ENCODE measurements at places on chromosomes 16 and 17.

DNA sequence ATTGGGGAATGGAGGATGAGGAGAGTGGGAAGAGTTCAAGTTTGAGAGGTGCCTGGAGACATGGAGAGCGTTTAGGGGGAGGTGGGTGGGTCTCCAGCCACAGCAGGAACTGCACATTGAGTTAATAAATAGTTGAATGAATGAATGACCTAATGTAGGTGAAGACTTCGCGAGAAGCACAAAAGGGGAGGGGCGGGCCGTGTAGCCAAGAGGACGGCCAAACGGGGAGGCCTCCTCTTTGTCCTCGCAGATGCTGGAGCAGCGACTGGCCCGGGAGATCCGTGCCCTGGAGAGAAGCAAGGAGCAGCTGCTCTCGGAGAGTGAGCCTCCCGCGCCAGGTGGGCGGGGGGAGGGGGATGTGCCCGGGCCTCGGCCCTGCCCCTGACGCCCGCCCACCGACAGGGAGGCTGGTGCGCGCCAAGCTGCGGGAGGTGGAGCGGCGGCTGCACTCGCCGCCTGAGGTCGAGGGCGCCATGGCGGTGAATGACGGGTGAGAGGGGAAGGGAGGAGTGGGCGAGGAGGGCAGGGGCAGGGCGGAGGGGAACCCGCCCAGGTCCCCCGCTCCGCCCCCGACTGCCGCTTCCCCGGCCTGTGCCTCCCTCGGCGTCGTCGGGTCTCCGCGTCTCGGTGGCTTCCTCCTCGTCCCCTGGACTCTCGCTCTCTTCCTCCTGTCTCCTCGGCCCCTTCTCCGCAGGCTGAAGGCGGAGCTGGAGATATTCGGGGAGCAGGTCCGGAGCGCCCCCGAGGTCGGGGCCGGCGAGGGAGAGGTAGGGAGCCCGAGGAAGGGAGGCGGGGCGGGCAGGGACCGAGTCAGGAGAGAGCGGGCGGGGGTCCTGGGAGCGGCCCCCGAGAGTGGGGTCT, 12.9 kb downstream of the SYCE1L start:
- no peak for DNase-seq

GRCh38 chr17:42623732-42624596, 14.5 kb downstream of the TUBG1 start:
- no peak for DNase-seq

- no peak for DNase-seq
These were observed 3.2 kb downstream of the SNX11 start for GRCh38 chr17:48110761-48111160.

GRCh38 chr16:10850478-10850850, 26.5 kb upstream of the CIITA start:
- no peak for DNase-seq

DNA sequence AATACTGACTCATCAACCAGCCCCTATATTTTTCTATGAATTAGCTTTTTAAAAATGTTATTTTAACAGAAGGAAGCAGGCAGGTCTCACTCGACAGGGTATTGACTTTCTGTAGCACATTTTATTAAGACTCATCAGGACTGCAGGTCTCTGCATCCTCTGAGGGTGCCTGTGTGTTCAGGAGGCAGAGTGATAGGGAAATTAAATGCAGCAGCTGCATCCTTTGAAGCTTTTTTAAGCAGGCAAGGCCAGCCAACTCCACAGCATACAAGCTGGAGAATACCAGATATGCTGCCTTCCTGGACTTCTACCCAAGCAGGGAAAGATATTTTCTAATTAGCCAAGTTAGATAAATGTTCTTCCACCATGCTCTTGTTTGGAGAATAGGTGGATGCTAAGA, 124.9 kb downstream of the WSCD1 start:
- DNase-seq, result no peak

- no peak for DNase-seq
These were observed 818.6 kb downstream of the KCNJ2 start for GRCh38 chr17:70987867-70988340.
